Uterus (tissue), 4 donors: ENCODE measurements at places on chromosomes 4 and X. TPM values are rescaled to one million over a fixed set of nuclear protein-coding genes. Genes with fewer than 3 reads are reported as not detected.

The ZNF185 gene
- 3.2 TPM for total RNA-seq

The SPANXA1 gene
- total RNA-seq, result not detected

The GATA1 gene
- total RNA-seq, result not detected

The SASH3 gene
- 2.1 TPM for total RNA-seq

The NWD2 gene
- not detected for total RNA-seq

The HOPX gene
- total RNA-seq, result 7.7 TPM

The CFAP99 gene
- not detected for total RNA-seq

The PRDM5 gene
- total RNA-seq, result 96.6 TPM

The CLTRN gene
- total RNA-seq, result not detected

The COL25A1 gene
- 1.8 TPM for total RNA-seq

The IL13RA1 gene
- 60.0 TPM for total RNA-seq

The PHKA1 gene
- total RNA-seq, result 2.1 TPM

The RAB39B gene
- not detected for total RNA-seq

The ATP8A1 gene
- 34.7 TPM for total RNA-seq

The BANK1 gene
- 3.1 TPM for total RNA-seq

The IGSF1 gene
- total RNA-seq, result not detected

The DDX3X gene
- 199 TPM for total RNA-seq

The TBC1D19 gene
- total RNA-seq, result 16.2 TPM

The TLL1 gene
- total RNA-seq, result 9.7 TPM

The UGT2B15 gene
- total RNA-seq, result not detected

The RHOXF2 gene
- total RNA-seq, result not detected

The ASB9 gene
- total RNA-seq, result 11.1 TPM

The ATP1B4 gene
- total RNA-seq, result not detected

The DRP2 gene
- total RNA-seq, result not detected

The TNIP3 gene
- total RNA-seq, result 0.48 TPM

The RBM10 gene
- total RNA-seq, result 4.4 TPM

The EFNB1 gene
- total RNA-seq, result 59.1 TPM

The NAA11 gene
- total RNA-seq, result not detected

The RPL36A gene
- total RNA-seq, result 1,766 TPM

The CXorf49 gene
- total RNA-seq, result not detected

The TMEM31 gene
- total RNA-seq, result 0.85 TPM

The FGFR3 gene
- 6.1 TPM for total RNA-seq

The SRPK3 gene
- total RNA-seq, result 13.8 TPM

The NUDT10 gene
- total RNA-seq, result 13.1 TPM

The LIAS gene
- total RNA-seq, result 11.8 TPM

The IBSP gene
- not detected for total RNA-seq

The LDB2 gene
- total RNA-seq, result 298 TPM

The STOX2 gene
- 2.9 TPM for total RNA-seq

The SHROOM2 gene
- total RNA-seq, result 3.5 TPM

The C4orf50 gene
- not detected for total RNA-seq

The VCX3B gene
- total RNA-seq, result not detected

The ZDHHC15 gene
- 8.6 TPM for total RNA-seq

The GLRB gene
- 1.0 TPM for total RNA-seq

The CFAP299 gene
- not detected for total RNA-seq

The TBC1D9 gene
- 16.1 TPM for total RNA-seq

The HAND2 gene
- total RNA-seq, result 23.6 TPM

The S100P gene
- not detected for total RNA-seq

The ADGRG2 gene
- 0.51 TPM for total RNA-seq

The FABP2 gene
- total RNA-seq, result not detected
